Mesothelial cell of epicardium (in vitro differentiated cells): ENCODE measurements at places on chromosomes 12 and 14.
A peak's percentile ranks its signal among the peaks of the same experiment; 100 is the strongest.

DNA sequence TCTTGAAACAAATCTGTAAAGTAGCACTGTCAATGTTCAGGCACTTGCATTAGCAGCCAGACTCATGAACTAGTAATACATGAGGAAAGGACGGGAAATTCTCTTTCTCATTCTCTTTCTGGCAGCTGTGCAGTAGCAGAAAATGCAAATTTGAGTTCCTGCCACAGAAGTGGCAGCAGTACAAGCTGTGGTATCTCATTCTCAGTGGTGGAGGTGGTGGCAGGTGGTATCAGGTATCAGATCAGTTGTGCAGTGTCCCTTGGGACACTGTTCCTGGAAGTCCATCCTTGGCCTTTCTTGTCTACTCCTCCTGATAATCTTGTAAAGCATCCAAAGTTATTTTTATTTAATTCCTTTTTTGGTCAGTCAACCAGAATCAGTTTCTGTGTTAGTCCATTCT is 103.0 kb downstream of the C12orf42 start:
- no peak for DNase-seq

DNA sequence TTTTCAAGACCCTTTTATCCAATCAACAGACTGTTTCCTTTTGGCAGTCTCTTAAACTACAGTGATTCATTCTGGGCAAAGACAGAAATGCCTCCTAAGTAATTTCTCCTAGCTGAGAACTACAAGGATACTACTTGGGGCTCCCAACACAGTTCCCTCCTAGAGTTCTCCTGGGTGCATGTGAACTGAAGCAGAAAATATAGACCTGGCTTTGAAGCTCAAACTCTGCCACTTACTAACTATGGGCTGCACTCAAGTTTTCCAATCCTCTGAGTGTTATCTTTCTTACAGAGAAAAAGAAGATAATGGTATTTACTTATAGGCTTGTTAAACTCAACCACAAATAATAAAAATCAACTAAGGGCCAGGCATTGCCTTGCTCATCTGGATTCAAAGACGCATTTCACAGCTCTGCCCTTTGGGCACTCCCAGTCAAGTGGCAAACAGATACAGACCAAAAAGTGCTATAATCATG is 97.6 kb downstream of the EFCAB11 start:
- DNase-seq: no peak

- no peak for DNase-seq
These were observed 436 bp downstream of the VPS33A start for GRCh38 chr12:122265886-122266229.

DNA sequence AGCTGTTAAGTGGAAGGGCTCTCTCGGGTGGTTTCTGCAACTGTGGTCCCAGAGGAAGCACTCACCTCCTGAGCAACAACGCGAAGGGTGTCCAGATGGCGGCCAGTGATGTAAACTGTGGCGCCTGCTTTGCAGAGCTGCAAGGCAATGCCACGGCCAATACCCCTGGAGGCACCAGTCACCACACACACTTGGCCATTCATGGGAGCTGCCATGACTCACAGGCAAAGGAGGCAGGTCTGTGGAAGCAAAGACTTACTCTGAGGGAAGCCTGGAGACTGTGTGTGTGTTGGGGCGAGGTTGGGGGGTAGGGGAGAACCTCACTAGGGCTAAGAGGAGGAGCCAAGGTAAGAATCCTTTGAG is 707 bp downstream of the DHRS1 start:
- no peak for DNase-seq

- no peak for DNase-seq
These were observed 5.2 kb downstream of the ADIPOR2 start for GRCh38 chr12:1695886-1696670.

GRCh38 chr12:82596483-82596882 is 90.2 kb upstream of the TMTC2 start:
- no peak for DNase-seq

GRCh38 chr14:24092110-24092504 is 2.0 kb upstream of the PCK2 start:
- no peak for DNase-seq

GRCh38 chr12:102463659-102464249 is 16.6 kb downstream of the IGF1 start:
- no peak for DNase-seq

DNA sequence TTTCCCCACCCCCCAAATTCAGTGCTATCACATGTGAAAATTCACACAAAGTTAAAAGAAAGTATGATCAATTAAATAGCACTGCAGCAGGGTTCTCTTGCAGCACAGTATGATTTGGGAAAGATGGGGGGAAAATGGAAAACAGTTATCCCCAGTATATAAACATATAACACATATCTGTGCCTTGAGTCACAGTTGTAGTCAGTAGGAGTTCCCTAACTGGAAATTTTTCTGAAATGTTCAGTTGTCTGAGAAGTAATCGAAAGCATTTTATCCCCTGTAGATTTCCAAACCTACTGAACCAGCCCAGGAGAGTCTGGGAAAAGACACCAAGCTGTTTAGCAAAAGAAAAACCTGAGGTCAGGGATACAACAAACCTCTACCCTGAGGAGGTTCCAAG is 47.0 kb downstream of the C12orf50 start:
- DNase-seq: no peak

DNA sequence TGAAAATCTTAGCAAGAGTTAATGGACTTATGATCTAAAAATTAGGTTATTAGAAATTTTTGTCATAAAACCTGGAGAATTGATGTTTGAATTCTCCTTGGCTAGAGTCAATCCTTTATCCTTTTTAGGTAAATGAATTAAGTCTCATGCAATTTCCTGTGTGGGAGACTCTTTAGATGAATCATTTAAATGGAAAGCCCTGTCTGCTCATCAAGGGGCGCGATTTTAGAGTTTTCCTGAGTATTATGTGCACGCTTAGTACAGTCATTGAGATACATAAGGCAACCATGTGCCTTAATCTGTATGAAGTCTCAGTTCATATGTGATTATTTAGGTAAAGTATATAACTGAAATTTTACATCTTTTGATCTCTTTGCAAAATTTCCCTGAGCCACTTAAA is 974.7 kb downstream of the NRXN3 start:
- DNase-seq: no peak

DNA sequence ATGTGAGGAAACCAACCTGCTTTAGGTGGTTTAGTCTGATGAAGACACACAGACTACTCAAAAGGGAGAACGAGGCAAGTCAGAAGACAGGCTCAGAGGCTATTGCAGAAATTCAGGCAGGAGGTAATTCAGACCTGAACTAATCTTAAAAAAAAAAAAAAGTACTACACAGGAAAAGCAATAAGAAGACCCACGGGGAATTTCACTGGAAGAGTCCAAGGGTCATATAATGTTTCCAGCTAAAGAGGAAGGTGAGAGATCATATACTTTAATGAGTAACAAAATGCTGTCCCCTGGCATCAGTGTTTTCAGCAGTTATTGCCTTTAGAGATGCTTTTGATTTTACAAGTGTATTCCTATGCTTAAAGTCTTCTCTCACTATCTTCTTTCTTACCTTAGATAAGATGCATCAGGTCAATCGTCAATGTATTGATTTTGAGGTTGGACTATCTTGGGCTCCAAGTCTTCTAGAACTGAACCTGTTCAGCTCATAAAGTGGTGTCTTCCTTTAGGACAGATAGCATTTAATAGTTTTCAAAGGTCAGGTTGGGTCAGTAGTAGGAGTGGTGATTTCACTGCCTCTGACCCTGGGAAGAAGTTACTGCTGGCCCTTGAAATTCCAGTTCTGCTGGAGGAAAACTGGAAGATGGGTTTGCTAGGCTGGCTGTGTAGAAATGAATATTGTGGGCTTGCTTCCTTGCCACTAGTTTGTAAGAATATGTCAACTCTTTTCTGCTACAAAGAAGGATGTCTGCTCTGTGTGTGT is 60.0 kb downstream of the FAR2 start:
- no peak for DNase-seq

GRCh38 chr12:5480218-5480937 is 48.5 kb downstream of the NTF3 start:
- peak; percentile 52 for DNase-seq

DNA sequence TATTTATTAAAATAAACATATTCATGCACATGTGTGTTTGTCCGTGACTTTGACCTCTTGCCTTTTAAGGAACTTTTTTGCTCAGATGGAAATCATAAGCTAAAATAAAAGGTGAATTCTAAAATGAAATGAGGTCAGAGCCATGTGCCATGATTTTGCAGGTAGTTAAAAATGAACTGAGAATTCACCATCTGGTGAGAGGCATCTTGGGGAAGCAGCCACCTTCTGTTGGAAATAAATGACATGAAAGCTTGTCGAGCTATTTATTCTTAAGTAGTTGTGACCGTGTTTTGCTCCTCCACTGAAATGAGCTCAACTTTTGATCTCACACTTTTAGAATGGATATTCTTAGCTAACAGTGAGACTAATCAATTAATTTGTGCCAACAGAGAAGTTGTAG is 56.8 kb upstream of the CNOT2 start:
- no peak for DNase-seq

DNA sequence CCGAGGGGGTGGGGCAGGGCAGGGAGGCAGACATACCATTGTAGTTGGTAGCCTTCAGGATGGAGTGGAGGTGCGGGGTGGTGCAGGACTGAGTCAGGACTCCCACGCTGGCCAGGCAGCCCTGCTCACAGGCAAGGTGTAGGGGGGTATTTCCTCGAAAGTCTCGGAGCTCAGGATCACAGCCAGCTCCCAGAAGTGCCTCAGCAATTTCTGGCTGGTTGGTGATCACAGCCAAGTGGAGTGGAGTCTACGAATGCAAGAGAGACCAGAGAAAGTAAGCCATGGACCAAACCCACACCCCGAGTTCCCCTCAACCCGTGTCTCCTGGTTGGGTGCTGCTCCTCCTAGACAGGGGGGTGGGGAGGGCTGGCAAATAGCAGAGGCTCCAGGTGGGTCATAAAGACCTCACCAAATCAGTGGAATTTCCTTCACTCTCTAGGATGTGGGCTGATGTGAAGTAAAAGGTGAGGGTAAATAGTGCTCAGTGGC is 1.4 kb downstream of the NFKBIA start:
- no peak for DNase-seq

- DNase-seq: no peak
These were observed 169.3 kb upstream of the AMIGO2 start for GRCh38 chr12:47249082-47249481.
